ENCODE measurements at places on chromosomes 6 and 20. TPM values are rescaled to one million over a fixed set of nuclear protein-coding genes. Genes with fewer than 3 reads are reported as not detected.

DNA sequence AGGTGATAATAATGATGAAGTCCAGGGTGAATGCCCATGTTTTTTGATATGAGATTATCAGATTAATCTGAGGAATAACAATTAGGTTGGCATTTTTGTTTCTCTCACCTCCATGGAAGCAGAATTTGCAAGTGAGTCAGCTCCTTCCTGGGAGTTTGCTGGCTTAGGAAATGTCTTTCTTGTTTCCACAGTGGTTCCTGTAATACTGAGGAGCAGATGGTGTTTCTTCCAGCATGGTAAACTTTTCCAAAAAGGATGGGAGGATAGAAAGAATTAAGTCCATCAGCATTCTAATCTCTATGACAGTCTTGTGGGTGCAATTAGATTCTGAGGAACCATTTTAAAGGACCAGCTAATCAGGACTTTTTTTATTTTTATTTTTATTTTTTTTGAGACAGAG lies 40.5 kb downstream of the SNAP25 start:
- no peak for DNase-seq

DNA sequence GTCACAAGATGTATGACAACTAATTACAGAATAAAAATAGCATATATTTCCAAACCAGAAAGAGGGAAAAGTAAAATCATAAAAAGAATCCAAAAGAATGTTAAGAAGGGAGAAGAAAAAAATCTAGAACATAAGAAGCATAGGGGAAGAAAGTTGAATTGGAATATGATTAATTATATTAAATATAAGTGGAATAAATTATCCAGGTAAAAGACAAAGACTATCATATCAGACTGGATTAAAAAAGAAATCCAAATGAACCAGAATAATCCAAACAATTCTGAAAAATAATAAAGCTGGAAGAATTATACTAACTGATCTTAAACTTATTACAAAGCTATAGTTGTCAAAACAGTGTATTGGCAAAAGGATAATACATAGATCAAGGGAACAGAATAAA lies 23.6 kb downstream of the CSNK2A1 start:
- DNase-seq, result no peak

GRCh38 chr6:9131616-9132015 lies 696.3 kb upstream of the SLC35B3 start:
- DNase-seq, result peak; percentile 6

GRCh38 chr6:143539734-143540133 lies 28.2 kb upstream of the FUCA2 start:
- no peak for DNase-seq

- DNase-seq, result peak; percentile 25
Observed at GRCh38 chr6:21019614-21020013, 485.4 kb downstream of the CDKAL1 start.

DNA sequence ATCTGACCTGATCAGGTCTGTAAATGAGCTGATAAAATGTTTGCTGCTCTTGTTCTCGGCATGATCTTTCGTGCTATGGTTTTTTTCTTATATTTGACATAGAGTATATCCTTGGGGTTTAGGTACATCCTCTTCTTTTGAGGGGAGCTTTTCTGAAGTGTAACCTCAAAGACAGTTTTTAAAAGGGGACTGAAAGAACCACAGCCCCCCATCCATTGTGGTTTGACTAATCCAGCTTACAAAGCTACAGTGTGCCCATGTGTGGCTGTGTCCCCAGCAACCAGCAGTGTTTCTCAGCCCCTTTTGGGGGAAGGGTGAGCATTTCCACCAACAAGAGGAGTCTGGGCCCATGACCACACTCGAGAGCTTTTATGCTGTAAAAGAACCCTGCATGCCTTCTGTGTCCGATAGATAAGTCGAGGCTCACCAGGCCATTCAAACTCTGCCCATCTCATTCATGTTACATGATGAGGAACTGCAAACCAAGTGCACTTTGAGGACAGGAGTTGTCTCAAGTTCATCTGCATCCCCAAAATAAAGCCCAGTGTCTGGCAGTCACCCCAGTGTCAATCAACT lies 266.0 kb downstream of the SLC24A3 start:
- no peak for DNase-seq

DNA sequence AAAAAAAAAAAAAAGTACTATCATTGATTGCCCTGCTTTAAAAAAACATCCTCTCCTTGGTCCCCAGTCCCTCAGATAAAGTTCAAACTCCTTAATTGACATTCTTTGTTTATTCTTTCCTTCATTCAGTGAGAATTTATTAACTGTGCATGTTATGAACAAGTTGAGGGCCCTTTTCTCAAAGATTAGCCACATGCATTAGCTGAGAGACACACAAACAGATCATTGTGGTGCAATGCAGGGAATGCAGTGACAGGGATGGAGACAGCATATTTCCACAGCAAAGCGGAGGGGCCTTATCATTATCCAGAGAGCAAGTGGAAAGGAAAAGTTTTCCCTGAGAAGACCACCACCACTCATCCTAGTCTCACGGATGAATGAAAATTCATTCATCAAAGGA lies 21.9 kb upstream of the IPCEF1 start:
- DNase-seq, result peak; percentile 19

DNA sequence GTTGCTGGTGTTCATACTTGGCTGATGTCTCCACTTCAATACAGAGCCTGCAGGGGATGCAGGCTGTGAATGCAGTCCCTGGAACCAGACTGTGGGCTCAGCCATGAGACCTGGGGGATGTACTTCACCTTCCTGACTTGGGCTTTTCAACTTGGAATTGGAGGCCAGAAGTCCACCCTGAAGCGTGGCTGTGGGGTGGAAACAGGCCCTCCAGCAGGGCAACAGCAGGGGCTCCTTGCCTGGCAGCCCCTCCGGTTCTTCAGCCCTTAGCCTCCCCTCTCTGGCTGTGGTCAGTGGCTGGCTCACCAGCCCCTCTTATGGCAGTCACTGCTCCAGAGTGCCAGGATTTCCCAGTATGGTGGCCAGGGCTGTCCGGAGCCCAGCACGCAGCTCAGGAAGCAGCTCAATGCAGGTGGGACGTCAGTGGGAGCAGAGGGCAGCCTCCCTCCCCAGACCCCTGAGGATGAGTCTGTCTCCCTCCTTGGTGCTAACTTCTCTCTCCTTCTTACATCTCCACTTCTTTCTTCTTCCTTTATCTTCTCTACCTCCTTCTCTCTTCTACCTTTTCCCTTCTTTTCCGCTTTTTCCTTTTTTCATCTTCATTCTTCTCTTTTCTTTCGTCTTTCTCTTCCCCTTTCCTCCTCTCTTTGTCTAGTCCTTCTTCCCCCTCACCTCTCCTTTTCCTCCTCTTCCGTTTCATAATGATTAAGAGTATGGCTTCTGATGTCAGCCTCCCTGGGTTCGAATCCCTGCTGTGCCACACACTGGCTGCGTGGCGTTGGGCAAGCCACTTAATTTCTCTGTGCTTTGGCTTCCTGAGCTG lies 45.3 kb downstream of the SLC52A3 start:
- no peak for DNase-seq

- peak; percentile 74 for DNase-seq
Observed at GRCh38 chr6:111804627-111805235, 68.5 kb downstream of the FYN start.

- DNase-seq, result peak; percentile 57
Observed at GRCh38 chr6:35370785-35371493, 28.6 kb downstream of the PPARD start.

DNA sequence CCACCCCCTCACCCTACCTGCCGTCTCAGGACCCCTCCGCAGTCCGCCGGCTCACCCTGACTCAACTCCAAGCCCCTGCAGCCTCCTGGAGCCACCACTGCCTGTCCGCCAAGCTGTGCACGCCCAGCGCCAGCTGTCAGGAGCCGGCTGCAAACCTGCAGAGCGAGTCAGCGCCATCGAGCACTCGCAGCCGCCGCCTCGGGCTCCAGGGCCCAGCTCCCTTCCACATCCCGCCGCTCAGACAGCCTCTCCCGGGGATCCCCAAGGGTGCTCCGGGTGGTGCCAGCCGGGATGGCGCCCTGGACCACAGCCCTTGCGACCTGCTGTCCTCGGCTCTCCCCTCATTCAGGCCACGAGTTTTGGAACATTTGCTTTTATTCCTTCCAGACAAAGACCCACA lies 4.3 kb downstream of the TNNC2 start:
- DNase-seq, result peak; percentile 47

RNF217 gene
- total RNA-seq, result 16.7 TPM

ZFP57 gene
- not detected for total RNA-seq

C20orf202 gene
- not detected for total RNA-seq

DNPH1 gene
- 22.8 TPM for total RNA-seq

PSMB1 gene
- total RNA-seq, result 508 TPM

GNAS-AS1 gene
- 0.83 TPM for total RNA-seq
